Urothelium cell line (cell line): ENCODE measurements at places on chromosomes 5 and 9.

- peak; percentile 35 for DNase-seq
Measured at GRCh38 chr5:39605588-39606575, 181.1 kb upstream of the DAB2 start.

DNA sequence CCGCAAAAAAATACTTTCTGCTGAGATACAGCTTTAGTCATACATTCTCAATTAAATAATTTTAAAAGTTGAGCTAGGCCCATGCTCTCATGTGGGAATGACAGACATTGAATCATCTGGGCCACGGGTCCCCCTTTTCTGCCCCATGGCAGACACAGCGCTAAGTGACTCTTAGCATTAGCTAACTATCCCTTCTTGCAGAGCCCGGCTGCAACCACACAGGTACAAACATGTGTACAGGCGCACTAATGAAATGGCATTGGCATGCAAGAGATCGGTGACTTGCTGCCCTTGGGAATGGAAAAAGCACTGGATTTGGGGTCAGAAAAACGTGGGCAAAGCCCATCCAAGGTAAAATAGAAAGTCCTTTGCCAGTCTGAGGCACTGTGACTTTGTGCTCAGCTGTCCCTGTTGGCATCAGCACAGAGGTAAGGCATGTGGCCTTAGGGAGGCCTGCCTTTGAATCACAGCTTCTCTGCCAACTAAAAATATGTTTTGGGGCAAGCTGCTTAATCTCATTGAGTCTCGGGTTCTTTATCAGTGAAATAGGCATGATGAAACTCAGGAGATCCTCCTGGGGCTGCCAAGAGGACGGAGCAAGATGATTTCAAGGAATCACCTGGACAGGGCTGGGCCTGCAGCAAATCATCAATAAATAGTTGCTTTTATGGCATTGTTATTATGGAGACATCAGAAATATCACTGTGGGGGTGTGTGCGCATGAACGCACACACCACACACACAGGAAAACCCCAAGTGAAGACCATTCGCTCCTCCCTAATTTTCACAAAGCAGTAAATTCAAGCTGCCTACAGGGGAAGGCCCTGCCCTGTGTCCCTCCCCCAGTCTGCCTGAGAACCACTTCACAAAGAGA is 54.2 kb downstream of the WHRN start:
- no peak for DNase-seq

DNA sequence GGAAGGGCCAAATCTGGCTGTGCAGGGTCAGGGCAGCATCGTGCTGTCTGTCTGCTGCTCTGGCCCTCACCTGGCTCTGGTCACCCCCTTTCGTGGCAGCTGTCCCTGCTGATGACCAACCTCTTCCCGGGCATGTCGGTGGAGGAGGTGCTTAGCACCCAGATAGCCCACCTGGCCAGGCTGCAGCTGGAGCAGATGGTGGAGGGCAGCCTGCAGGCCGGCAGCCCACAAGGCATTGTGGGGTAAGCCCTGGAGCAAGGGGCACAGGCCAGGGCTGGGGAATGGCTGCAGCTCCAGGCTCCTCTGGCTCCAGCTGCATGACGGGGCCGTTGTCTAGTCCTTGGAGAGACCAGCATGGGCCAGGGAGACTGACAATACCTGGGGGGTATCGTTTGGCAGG is 8.2 kb downstream of the TOR2A start:
- no peak for DNase-seq

GRCh38 chr9:128781187-128782070 is 5.6 kb upstream of the TBC1D13 start:
- no peak for DNase-seq

DNA sequence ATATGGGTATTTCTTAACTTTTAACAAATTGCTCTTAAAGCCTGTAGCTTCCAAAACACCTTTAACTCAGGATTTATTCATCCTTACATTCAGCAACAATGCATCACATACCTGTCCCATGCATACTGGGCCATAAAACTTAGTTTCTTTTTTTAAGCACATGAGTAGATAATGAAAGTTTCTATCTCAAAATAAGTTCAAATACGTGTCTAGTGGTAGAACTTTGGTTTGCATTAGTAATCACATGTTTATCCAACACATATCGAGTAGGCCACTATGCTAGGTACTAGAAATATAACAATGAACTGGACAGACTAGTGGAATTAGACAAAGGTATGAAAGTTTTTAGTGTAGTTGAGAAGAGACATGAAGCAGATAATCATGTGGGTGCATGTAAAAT is 99.6 kb downstream of the DOCK2 start:
- no peak for DNase-seq

- no peak for DNase-seq
Measured at GRCh38 chr9:93236541-93237206, 52.7 kb downstream of the WNK2 start.

DNA sequence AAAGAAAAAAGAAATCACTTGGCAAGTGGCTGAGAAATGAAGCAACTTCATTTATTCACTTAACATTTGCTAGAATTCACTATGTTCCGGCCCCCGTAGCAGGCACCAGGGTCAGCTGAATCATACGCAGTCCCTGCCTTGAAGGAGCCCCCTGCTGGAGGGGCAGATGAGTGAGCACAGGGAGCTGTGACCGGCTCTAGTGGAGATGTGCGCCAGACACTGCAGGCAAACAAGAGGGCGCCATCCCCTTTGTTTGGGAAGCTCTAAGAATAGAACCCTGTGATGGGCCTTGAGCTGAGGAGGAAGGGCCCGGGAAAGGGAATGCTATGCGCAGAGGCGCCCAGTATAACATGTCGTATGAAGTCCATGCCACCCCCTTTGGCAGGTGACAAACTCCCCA is 20.2 kb upstream of the RPL26L1 start:
- no peak for DNase-seq

- no peak for DNase-seq
Measured at GRCh38 chr9:35526087-35526801, 36.3 kb downstream of the RUSC2 start.

DNA sequence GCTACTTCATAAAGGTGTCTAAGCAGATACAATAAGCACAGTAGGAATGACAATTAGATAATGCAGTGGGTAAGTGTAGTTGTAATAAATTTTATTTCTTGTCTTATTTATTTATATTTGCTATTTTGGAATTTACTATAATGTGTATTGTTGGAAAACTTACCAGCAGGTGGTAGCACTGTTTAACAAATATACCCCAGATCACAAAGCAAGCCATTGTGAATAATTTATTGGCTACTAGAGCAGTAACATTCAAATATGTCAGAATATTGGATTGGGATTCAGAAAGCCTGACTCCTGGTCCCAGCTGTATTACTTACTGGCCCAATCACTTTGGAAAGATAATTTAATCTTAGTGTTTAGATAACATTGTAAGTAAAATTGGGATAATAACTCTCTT is 78.0 kb downstream of the ISOC1 start:
- DNase-seq = no peak

- DNase-seq = peak; percentile 43
Measured at GRCh38 chr9:105245029-105245890, 809 bp downstream of the SLC44A1 start.

DNA sequence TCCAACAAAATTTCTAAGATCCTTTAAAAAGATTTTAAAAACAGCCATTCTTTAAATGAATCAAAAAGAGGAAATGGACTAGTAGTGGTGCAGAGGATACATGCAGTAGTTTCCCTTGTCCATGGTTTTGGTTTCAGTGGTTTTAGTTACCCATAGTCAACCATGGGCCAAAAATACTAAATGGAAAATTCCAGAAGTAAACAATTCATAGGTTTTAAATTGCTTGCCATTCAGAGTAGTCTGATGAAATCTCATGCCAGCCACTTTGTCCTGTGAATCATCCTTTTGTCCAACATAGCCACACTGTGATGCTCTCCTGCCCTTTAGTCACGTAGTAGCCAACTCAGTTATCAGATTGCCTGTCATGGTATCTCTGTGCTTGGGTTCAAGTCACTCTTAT is 286.1 kb downstream of the ANXA1 start:
- peak; percentile 13 for DNase-seq

GRCh38 chr9:134861595-134862334 is 18.8 kb upstream of the FCN2 start:
- no peak for DNase-seq

- DNase-seq = no peak
Measured at GRCh38 chr5:24364711-24365110, 280.1 kb downstream of the CDH10 start.

- DNase-seq = peak; percentile 68
Measured at GRCh38 chr5:68898951-68899471, 194.8 kb upstream of the SLC30A5 start.

DNA sequence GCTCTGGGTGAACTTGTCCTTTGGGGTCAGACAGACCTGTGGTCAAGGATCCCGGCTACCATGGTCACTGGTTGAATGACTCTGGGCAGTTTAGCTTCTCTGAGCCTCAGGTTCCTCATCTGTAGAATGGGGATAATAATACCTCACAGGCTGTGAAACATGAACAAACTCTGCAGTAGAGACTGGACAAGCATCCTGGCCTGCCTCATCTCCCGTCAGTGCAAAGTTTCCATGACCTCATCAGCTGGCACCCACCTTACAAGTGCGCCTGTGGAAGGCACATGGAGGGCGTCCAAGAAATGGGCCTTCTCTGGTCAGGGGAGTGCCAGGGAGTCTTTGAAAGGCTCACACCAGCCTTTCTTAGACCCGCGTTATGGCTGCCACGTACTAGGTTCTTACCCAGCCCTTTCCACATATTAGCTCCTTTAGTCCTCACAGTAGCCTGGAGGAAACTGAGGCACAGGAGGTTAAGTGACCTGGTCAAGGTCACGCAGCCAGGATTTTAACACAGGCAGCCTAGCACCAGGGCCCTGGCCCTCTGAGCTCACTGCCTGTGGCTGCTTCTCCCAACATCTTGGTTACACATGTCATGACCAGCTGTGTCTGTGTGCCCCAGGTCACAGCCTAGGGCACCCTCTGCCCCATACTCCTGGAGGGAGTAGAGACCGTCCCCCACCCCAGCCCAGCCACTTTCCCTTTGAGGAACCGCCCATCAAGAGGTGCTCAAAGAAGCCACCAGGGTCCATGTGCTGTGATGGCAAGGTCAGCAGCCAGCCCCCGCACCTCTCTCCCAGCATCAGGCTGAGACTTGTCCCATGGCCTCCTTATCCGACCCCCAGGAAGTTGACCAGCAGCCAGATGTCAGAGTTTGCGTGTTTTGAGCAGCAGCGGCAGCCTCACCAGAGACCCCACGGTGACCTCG is 39.4 kb upstream of the RPL26L1 start:
- no peak for DNase-seq
